Cerebellum (tissue), 4 donors: ENCODE measurements at places on chromosomes 6 and 20.

GRCh38 chr20:33832103-33832804 lies 21.1 kb downstream of the CHMP4B start:
- DNase-seq: peak; percentile 66

- no peak for DNase-seq
These were observed 37.2 kb downstream of the TRMT6 start for GRCh38 chr20:5913166-5913565.

GRCh38 chr20:24577271-24577909 lies 108.0 kb downstream of the SYNDIG1 start:
- DNase-seq: no peak

GRCh38 chr20:35297155-35297554 lies 4.9 kb upstream of the FAM83C start:
- no peak for DNase-seq

DNA sequence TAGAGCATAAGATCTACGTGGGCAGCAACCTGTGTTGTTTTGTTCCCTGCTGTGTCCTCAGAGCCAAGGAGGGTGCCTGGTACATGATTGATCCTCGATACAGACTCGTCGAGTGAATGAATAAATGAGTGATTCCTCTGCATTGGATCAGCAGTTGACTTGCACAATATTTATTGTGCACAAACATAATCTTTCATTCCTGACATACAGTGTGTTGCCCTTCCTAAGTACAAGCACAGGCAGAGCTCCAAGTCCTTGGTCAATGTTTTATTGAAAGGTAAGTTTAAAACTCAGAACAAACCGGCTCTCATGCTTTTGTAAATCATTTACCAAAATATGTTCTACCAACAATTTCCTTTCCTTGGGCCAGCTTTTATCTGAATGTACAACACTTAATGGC lies 57.4 kb downstream of the STMND1 start:
- no peak for DNase-seq

GRCh38 chr20:19688031-19688806 lies 69.8 kb upstream of the RIN2 start:
- DNase-seq: peak; percentile 10

DNA sequence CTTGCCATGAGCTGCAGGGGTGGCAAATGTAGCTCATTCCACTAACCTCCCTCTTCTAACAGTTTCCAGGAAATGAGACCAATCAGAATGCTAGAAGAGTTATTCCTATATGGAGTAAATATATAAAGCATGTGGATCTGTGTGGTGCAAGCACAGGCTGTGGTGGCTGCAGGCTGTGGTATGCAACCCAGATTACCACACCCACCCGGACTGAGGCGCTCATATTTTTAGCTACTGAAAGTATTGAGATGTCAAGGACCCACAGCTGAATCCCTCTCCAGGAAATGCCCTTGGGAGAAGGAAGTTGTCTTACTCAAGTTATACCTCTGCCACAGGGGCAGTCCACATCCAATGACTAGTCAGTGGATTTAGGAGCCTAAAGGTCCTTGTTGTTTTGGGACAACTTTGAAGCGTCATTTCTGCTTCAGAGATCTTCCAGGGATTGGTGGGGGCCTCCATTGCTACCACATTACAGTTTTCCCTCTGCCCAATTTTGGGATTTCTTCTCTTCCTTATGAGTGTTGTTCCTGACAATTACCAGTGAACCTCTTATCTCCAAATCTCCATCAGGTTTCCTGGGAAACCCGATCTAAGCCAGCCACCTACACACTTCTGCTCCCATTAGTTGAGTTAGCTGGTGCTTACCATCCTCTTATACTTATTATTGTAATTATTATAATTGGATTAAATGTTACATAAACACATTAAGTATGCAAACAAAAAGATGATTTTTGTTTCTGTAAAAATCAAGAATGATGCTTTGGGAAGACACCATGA lies 12.1 kb upstream of the REPS1 start:
- DNase-seq: no peak

DNA sequence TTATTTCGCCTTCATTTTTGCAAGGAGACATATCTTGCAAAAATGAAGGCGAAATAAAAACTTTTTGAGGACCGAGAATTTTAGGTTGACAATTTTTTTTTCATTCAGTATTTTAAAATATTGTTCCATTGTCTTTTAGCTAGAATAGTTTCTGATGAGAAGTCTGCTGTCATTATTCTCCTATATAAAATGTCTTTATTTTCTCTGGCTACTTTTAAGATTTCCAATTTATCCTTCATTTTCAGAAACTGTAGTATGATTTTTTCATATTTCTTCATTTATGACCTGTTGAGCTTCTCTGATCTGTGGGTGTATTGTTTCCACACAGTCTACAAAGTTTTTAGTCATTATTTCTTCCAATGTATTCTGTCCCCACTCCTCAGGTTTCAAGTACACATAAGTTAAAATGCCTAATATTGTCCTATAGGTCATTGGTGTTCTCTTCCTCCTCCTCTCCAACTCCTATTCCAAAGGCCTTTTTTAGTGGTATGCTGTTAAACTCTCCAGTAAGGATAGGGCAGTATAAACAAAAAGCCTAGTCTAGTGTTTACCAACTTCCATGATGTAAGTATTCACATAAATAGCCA lies 15.7 kb downstream of the AHI1 start:
- no peak for DNase-seq

DNA sequence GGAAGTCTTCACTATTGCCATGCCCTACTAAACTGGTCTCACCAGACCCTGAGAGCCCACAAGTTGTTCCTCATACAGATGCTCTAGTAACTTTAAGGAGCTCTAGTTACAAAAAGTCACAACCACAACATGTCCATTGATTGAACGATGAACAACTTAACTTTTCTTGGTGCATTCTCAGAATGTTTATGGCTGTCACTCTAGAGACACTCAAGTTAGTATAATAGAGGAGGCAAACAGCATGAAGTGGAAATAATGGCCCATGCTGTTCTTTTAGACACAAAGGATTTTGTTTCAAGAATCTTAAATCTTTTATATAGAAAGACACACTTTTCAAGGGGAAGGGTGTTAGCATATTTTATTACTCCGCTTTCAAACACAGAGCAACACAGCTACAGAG lies 934.4 kb downstream of the HACE1 start:
- no peak for DNase-seq

DNA sequence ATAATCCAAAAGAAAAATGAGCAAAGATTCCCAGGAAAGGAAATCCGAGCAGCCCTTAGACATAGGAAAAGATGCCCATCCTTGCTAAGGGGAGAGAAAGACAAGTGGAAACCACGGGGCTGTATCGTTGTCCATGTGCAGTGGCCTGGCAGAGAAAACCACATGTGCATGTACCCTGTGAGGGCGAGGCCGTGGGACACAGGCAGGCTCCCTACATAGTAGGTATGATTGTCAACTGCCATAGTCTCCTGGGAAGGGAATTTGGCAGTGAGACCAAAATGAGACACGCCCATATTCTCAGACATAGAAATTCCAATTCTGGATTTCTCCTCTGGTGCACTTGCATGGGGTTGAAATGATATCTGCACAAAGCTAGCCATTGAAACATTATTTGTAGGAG lies 169.7 kb upstream of the SALL4 start:
- no peak for DNase-seq

DNA sequence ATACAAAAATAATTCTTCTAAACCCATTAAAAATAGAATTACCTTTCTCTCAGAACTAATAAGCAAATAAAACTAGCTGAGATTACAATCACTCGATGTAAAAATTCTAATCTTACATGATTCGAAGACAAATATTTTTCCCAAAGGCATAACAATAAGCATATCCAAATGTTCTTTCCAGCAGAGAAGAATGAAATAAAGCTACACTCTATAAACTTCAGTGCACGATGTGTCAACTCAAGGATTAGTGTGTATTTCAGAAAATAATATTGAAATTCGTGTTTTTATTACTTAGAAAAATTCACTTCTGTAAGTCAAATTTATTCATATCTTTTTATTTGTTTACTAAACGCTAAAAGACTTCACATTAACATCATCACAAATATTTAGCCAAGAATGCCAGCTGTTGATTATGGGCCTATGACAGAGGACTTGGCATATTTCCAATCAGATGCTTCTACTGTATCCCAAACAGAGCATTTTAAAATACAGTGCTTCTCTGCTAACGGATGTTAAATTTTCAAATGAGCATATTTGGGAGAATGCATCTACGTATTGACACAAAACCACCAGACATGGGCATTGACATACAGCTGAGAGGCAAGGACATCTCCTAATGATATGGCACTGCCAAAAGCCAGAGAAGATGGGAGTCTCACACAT lies 54.7 kb upstream of the PDE7B start:
- DNase-seq: no peak

GRCh38 chr6:163036160-163036645 lies 308.4 kb downstream of the PACRG start:
- DNase-seq: no peak

DNA sequence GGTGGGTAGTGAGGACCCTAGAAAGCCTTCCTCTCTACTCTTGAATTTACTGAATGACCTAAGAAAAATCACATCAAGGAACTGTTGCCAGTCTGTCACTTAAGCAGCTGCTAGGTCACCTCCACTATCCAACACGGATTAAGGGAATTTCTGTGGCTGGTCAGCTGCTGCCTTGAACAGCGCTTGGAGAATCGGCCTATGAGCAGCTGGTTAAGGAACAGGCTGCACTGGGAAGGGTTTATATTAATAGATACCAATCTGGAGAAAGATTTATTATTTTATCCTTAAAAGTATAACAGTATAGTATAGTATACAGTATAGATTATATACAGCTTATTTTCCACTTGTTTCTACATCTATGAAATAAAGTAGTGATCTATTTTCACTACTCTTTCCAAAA lies 6.5 kb downstream of the PTPRK start:
- DNase-seq: no peak

GRCh38 chr6:43804550-43805223 lies 34.7 kb downstream of the VEGFA start:
- no peak for DNase-seq

GRCh38 chr6:89986650-89987074 lies 92.4 kb downstream of the GJA10 start:
- DNase-seq: no peak

DNA sequence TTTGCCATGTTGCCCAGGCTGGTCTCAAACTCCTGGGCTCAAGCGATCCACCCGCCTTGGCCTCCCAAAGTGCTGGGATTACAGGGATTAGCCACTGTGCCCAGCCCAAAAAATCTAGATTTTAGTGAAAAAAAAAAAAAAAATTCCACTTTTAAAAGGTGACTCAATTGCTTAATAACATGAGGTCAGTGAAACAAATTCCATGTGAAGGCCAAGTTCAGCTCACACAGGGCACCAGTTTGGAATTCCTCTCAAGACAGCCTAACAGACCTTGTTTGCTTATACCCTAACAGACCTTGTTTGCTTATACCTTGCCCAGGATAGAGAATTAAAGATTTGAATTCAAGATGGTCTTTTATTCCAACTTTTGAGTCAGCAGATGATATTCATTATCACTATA lies 5.1 kb downstream of the RRBP1 start:
- DNase-seq: no peak

DNA sequence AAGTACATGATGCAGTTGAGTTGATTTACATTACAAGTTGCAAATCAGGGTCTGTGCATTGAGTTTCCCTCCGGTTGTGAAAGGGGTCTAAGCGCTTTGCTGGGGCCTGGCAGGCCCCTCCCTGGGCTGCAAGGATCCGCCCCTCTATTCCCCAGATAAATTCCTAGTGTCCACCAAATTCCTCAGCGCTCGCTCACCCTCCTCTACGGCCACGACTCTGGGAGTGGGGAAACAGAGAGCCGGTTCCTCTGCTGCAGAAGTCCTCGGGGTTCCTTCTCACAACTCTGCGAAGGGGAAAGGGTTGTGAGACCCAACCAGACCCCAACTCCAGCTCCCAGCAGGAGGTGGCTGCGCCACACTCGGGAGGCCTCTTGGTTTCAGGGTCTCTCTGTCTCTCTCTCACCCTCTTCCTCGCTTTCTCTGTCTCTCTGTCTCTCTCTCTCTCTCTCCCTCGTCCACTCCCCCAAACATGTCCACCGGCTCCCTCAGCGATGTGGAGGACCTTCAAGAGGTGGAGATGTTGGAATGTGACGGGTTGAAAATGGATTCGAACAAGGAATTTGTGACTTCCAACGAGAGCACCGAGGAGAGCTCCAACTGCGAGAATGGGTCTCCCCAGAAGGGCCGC lies at the start of gene TCF21:
Gene TCF21, plus strand, starts transcription at position 185 of the 628 bp plus-strand sequence. Its CDS starts 285 bp downstream, at position 470.
- DNase-seq: no peak

- DNase-seq: no peak
These were observed 6.8 kb upstream of the BTN1A1 start for GRCh38 chr6:26493258-26493657.

- DNase-seq: no peak
These were observed 704.8 kb downstream of the PTPRT start for GRCh38 chr20:42484790-42485375.

- DNase-seq: no peak
These were observed 161.4 kb downstream of the LY86 start for GRCh38 chr6:6749702-6750491.

- no peak for DNase-seq
These were observed 6.2 kb downstream of the ZNF337 start for GRCh38 chr20:25690427-25690826.

- no peak for DNase-seq
These were observed 205.6 kb upstream of the RIN2 start for GRCh38 chr20:19552221-19553180.

- DNase-seq: no peak
These were observed at the start of gene BPIFB4 for GRCh38 chr20:33079259-33079658. Gene BPIFB4 (plus strand): TSS chr20:33079643. CDS start chr20:33081527, 1,884 bp downstream.

- DNase-seq: no peak
These were observed 57.2 kb downstream of the GPR6 start for GRCh38 chr6:110035321-110035720.

DNA sequence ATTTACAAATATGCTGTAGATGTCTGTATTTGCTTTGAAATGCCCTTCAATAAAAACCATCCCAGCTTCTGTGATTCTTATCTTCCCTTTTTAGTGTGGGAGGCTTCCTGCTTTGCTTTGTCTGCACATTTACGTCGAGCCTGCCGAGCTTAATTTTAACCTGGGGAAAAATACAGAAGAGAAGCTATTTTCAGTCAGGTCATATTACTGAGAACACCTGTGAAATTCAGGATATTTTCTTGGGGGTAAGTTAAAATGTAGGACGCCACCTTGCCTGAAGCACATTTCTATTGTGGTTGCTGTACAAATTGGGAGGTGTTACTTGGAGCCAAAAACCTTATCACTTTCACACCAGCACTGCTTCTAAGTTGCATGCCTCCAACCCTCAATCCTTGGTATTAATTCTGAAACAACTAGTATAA lies 43.6 kb upstream of the FUCA2 start:
- DNase-seq: no peak

DNA sequence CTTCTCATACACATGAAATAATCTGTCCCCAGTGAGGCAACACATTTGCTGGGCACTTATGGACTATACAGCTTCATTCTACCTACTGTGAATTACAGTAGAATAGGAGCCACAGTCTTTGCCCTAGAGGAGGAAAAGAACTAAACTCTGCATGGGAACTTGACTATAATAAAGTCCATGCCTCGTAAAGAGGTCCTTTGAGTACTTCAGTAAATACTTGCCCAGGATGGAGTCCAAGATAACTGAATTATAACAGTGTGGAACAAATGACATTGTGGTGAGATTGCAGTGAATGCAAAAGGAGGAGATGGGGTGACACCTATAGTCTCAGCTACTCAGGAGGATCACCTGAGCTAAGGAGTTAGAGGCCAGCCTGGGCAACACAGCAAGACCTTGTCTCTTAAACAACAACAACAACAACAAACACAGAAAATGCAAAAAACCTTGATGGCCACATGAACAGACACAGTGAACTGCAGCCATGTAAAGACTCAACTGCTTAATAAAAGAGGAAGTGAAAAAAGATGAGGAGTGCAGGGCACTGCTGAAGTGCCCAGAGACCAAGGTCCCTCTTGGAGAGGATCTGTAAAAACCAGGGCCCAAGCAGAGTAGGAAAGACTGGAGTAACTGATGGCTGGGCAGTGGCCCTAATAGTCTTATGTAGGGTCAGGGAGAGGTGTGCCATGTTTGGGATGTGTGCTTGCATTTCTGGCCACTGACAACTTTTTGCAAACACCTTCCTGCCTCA lies 3.7 kb downstream of the MRPS18A start:
- no peak for DNase-seq
